Stimulated activated CD8-positive, alpha-beta memory T cell treated with anti-CD3 and anti-CD28 coated beads, Interleukin-7, amount 100 ng/mL, for 1 hour (primary cell): ENCODE measurements at places on chromosomes 3 and 15.
A peak's percentile ranks its signal among the peaks of the same experiment; 100 is the strongest.

DNA sequence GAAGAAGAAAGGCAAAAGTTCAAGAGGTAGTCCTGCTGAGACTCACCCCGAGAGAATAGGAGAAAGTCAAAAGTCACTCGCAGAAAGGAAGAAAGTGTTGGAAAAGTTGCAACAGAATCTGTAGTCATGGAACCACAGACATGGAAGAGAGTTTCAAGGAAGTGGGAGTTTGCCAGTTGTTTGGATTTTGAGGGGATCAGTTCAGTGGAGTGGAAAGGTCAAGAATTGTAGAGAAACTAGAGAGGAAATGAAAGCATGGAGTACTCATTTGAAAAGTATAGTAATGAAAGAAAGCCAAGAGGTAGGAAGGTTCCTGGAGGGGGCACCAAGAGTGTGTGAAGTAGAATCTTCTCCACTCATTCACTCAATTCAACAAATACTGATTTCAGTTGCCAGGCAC, 34.7 kb downstream of the SPTSSB start:
- no peak for DNase-seq

DNA sequence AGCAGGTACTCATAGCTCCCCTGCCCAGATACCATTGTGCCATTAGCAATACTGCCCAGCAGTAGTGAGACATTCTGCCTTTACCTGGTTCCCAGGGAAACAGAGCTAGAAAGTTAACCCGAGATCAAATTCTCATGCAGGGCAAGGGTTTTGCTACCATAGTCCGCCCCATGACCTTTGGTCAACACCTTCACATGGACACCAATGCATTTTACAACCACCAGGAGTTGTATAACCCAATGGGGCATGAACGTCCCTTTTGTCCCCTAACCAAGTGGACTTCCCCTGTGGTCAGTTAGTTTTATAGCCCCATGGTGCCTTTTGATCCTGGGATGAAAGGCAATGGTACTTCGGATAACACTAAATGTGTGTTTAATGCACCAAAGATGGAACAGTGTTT, 151.7 kb upstream of the IQSEC1 start:
- DNase-seq: no peak

- no peak for DNase-seq
These were observed 223.8 kb downstream of the OPA1 start for GRCh38 chr3:193816656-193817311.

DNA sequence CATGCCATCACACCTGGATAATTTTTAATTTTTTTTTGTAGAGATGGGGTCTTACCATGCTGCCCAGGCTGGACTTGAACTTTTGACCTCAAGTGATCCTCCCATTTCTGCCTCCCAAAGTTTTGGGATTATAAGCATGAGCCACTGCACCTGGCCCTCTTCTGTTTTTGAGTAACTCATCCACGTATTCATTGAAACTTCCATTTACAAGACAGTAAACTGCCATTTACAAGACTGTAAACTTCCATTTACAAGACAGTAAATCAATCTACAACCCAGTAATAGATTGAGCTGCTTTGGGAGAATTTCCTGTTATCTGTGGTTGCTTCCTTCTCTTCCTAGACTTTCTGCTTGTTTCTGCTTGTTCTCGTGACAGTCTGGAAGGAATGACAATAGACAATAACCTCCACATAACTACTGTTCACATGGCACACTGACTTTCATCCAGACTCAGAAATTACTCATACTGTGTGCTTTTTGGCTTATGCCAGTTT, 114.7 kb upstream of the CCNL1 start:
- no peak for DNase-seq

DNA sequence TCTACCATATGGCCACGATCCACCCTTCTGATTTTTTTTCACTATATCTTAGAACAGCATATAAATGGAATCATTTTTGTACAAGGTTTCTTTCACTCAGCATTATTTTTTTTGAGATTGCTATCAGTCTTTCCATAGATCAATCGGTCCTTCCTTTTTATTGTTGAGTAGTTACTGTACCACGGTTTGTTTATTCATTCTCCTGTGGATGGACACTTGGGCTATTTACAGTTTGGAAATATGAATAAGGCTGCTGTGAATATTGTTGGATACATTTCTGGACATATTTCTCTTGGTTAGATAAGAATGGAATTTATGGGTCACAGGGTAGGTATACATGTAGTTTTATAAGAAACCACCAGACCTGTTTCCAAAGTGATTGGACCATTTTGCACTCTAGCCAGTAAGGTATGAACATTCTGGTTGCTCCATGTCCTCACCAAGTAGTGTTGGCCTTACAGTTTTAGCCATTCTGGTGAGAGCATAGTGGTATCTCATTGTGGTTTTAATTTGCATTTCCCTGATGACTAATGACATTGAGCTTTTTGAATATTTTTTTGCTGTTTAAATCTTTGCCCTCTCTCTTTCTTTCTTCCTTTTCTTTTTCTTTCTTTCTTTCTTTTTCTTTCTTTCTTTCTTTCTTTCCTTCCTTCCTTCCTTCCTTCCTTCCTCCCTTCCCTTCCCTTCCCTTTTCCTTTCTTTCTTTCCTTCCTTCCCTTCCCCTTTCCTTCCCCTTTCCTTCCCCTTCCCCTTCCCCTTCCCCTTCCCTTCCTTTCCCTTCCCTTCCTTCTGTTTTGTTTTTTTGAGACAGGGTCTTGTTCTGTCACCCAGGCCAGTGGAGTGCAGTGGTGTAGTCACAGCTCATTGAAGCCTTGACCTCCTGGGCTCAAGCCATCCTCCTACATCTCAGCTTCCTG, 49.2 kb downstream of the LRRK1 start:
- DNase-seq: no peak

- DNase-seq: no peak
These were observed 9.7 kb upstream of the NMNAT3 start for GRCh38 chr3:139687431-139687830.

GRCh38 chr3:82294609-82295008, 533.2 kb upstream of the GBE1 start:
- no peak for DNase-seq

- DNase-seq: no peak
These were observed 2.3 kb downstream of the B3GNT5 start for GRCh38 chr3:183255348-183255730.

DNA sequence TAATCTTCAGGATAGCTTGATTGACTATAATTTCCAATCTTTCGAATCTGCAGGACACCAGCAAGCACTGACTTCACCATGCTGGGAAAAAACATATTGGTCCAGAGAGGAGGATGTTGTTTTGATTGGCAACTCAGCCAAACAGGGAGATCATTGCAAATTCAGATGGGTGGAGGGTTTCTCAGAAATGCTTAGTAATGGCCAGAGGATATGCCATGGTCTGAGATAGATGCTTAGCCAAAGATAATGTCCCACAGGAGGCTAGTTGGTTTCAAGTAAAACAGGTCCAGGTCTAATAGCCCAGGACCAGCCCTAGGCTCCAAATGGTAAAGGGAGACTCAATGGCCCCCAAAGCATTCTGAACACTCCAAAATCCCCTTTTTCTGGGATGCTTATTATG, 46.7 kb upstream of the CCDC80 start:
- no peak for DNase-seq

GRCh38 chr3:193377591-193377990, 962 bp downstream of the ATP13A5 start:
- DNase-seq: no peak

DNA sequence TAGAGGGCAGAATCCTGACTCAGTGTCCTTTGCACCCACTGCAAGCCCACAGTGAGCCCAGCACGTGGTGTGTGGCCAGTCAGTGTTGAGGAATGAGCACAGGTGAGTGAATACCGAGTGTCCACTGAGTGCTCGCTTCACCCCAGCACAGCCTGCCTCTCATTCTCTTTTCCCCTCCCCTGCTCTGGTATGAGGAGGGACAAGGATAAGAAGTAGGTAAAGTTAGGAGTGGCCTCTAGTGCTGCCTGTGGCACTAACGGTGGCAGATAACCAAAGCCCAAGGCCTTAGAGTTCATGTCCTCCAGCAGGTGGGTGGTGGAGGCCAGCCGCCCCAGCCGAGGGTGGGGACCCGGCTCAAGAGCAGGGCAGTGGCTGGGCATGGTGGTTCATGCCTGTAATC, 38.0 kb downstream of the PRKCD start:
- no peak for DNase-seq

GRCh38 chr3:32758375-32758753, 59.4 kb upstream of the TRIM71 start:
- DNase-seq: no peak

DNA sequence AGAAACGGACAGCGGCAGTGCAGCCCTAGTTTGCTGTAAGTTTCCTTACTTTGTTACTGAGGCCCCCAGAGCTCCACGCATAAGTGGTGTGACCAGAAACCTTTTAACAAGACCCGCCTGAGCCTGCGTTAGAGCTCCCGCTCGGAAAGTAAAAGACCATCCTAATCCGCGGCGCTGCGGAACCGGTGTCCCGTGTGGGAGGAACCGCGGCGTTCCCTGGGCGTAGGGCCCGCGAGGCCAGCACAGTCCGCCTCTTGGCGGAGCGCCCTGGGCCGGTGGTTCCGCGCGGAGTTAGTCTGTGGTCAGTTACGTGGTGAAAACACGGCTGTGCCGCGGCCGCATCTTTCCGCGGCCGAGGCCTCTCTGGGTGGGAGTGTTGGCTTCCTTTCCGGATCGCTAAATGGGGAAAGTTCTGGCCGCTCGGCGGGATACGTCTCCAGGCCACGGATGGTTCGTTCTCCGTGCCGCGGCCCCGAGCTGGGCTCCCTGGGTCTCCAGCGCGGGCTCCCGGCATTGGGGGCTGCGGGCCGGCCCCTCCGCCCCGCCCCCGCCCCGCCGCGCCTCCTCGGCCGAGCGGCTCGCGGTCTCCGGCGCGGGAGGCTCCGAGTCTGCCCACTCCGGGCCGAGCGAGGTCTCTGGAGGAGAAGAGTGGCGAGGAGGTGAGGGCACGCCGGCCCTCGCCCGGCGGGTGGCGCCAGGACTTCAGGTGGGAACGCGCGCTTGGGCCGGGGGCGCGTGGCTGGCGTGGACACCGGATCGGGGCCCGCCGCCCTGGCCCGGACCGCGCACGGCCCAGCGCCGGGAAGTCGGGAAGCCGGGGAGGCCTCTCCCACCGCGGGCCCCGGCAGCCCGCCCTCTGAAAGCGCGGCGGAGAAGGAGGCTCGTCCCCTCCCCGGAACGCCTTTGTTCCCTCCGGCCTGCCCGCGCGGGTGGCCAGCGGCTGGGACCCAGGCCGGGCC, 754 bp downstream of the B3GNT5 start:
- DNase-seq: no peak

- no peak for DNase-seq
These were observed 21.7 kb downstream of the PLAAT1 start for GRCh38 chr3:193262707-193263106.

GRCh38 chr15:96334705-96335410, 4.4 kb downstream of the NR2F2 start:
- no peak for DNase-seq

DNA sequence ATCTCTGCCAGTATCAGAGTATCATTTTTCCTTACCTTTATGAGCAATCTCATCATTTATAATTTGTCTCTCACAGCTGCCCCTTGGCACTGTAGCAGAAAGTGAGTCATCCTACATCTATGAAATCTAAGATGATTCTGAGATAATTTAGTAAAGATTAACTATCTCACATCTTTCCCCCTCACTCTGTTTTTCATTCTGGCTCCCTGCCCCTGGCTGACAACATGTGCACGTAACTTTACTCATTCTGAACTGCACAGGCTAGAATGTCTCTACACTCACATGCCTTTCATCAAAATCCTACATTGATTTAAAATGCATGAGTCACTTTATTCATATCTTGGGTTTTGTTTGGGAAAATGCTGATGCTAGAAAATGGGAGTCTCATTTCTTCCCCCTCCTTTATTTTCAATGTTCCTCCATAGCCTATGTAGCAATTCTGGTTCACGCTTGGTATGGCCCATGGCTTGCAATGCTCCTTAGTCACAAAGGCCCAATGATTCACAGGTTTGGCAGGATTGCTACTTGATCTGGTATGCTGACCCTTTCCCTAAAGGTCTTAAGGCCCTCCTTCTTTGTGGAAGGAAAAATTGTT, 838.5 kb downstream of the TUSC7 start:
- DNase-seq: no peak

- DNase-seq: no peak
These were observed 176.5 kb upstream of the PFN2 start for GRCh38 chr3:150146991-150147761.

DNA sequence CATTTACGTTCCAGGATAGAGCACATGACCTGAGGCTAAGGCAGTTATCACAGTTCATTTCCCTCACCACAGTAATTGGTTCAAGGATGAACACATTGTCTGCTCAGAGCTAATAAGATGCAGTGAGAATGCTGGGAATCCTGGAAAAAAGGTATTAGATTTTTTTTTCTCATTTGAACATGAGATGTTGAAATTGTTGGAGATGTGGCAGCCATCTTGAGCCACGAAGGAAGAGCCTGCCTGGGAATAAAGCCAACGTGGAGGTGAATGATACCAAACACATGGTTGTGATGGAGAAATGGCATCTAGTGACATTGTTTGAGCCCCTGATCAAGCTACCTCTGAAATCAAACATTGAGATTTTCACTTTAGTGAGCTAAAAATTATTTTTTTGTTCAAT, 16.0 kb upstream of the STT3B start:
- no peak for DNase-seq

DNA sequence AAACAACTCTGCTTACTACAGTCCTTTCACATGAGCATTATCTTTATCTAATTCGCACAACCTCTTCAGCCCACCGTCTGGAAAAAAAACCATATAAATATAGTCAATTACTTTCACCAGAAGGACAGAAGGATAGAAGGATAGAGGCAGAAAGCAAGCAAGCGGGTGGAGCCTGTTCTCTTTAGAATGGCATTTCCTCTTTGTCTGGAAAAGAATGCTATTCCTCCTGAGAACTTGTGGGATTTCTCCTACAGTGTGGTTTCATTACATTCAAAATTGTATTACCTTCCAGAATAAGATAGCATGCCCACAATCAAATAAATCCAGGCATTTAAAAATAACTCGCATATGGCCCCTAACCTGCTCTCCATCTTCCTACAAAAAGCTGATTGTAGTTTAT, 23.1 kb downstream of the SLC30A4 start:
- no peak for DNase-seq

GRCh38 chr15:39624806-39625205, 43.9 kb downstream of the THBS1 start:
- DNase-seq: peak; percentile 51
